H9 (cell line): ENCODE measurements at places on chromosomes 2 and 18.
A peak's percentile ranks its signal among the peaks of the same experiment; 100 is the strongest.

- DNase-seq: no peak
These were observed 1361.6 kb upstream of the CHAC2 start for GRCh38 chr2:52405980-52406379.

- no peak for DNase-seq
These were observed 101.1 kb downstream of the SLC4A10 start for GRCh38 chr2:161725297-161725696.

DNA sequence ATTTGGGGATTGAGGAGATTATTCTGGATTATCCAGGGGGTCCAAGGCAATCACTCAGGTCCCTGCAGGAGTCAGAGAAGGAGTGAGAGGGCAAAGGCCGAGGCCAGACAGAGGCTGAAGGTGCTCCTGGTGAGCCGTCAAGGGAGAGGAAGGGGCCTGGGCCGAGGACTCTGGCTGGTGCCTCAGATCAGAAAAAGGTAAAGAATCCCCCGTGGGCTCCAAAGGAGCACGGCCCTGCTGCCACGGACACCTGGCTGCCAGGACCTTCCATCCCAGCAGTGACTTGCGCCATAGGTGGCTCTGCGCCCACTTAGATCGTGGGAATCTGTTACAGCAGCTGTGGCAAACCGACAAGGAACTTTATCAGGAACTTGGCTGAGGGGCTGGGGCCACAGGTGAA is 374.8 kb upstream of the MYT1L start:
- no peak for DNase-seq

DNA sequence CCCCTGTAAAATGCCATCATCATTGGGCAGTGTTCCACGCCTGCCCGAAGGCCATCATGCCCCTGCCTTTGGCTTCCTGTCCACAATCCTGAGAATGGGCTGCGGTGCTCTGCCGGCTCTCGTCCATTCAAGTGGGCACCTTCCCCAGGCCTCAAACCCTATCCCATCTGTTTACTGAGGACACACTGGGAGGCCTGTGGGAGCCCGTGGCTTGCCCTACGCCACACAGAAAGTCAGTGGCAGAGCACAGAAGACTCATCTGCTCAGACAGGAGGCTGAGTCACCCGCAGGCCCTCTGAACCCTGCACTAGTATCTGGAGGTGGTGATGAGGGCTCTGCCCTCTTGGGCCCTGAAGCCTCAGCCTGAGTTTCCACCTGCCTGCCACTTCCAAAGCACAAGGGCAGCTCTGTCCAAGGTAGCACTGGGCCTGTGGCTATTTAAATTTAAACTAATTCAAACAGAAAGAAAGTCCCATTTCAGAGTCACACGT is 19.1 kb upstream of the ANKRD53 start:
- peak; percentile 20 for DNase-seq

DNA sequence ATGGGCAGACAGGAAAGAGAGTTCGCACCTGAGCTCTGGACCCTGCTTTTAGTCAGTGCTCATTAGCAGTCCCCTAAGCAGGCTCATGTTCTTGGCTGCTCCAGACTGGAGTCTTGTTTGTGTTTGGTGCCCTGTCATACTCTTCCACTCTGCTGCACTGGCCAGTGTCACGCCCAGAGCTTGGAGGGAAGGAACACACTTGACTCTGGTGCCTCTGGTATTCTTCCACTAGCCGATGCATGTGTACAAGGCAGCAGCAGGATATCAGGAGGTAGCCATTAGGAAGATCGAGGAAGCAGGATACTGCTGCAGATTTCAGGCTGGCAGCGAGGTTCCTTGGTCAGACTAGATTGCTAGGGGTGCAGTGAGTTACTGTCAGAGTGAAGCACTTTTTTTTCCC is 81.4 kb upstream of the B3GNT2 start:
- DNase-seq: peak; percentile 32

DNA sequence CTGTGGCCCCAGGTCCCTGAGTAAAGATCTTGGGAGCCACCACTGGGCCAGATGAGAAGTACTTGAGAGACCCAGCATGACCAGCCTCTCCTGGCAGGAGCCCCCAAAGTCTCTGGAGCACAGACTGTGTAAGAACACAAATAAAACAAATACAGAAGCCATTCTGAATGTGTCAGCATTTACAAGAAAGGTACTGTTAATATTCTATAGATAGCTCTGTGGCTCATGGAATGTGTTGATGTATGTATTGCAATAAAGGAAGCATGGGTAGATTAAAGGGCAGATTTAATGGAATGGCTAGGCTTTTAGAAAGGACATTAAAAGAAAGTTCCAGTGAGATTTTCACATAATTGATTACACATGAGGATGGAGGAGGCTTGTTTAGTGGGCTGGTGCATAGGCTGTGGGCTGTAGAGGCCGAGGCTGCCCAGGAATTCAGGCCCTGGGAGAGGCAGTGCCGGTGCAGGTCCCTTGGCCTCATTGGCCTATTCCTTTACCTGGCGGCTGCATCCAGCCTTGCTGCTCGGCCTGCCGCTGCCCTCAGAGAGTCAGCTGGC is 127.7 kb upstream of the DLX2 start:
- DNase-seq: peak; percentile 29
